Left lung (tissue), 14 donors: ENCODE measurements at places on chromosomes 12 and 14. TPM values are rescaled to one million over a fixed set of nuclear protein-coding genes. Genes with fewer than 3 reads are reported as not detected.

IL26 gene
- total RNA-seq = not detected

OTOGL gene
- total RNA-seq = 0.09 TPM

IL23A gene
- 1.0 TPM for total RNA-seq

NYNRIN gene
- 23.4 TPM for total RNA-seq

KRT86 gene
- total RNA-seq = 1.7 TPM

DPF3 gene
- total RNA-seq = 1.7 TPM

KLRC4 gene
- total RNA-seq = 1.3 TPM

FOXG1 gene
- not detected for total RNA-seq

FAM186B gene
- 0.42 TPM for total RNA-seq

PSMC1 gene
- 103 TPM for total RNA-seq

KRT79 gene
- 0.32 TPM for total RNA-seq

KRT80 gene
- 30.1 TPM for total RNA-seq

PIWIL1 gene
- total RNA-seq = not detected

FGF23 gene
- not detected for total RNA-seq

DNA sequence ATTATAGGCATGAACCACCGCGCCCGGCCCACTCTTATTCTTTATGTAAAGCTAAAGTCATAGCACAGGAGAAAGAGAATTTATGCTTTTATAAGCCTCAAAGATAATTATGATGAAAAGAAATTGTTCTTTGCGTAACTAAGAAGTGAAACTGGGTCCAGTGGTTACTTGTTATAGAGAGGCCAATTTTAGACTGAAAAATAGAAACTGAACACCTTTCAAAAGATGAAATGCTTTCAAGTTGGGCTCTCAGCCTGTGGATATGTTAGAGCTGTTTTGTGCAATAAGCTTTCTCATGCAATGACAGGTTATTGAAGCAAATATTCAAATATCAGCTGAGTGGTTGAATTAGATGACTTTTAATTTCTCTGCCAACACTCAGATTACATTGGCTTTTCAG lies 7.9 kb downstream of the TMEM253 start:
- H3K4me1 ChIP-seq = peaks cover 19% of the 10 kb centered on the region
- DNase-seq = no peak
- no peak overlapping the region for H3K4me3 ChIP-seq
- no peak overlapping the region for H3K27ac ChIP-seq

DNA sequence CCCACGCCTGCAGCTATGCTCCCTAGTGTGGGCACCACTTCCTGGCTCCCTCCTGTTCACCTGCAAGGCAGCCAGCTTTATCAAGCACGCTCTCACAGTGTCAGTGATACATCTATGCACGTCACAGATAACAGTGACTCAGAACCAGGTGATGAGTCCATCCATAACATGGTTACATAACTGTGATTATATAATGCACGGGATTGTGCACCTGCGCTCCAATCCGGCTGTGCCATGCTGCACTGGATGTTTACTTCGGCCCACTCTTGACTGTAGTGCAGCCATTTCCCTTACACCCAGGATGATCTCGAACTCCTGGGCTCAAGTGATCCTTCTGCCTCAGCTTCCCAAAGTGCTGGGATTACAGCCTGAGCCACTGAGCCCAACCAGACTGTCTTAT lies 38.4 kb upstream of the CEP83 start:
- DNase-seq = no peak
- no peaks in the 10 kb centered on the region for H3K4me1 ChIP-seq
- no peak overlapping the region for H3K4me3 ChIP-seq
- H3K27me3 ChIP-seq = no peaks in the 10 kb centered on the region
- no peaks in the 10 kb centered on the region for H3K36me3 ChIP-seq
- no peak overlapping the region for H3K27ac ChIP-seq

- H3K36me3 ChIP-seq = no peaks in the 10 kb centered on the region
- no peak overlapping the region for H3K4me3 ChIP-seq
- peaks cover 6% of the 10 kb centered on the region for H3K4me1 ChIP-seq
- DNase-seq = no peak
Measured at GRCh38 chr12:116667752-116668151, 70.1 kb downstream of the SPRING1 start.

GRCh38 chr12:99079811-99080210 lies 434.7 kb downstream of the APAF1 start:
- no peak for DNase-seq
- no peak overlapping the region for H3K4me3 ChIP-seq
- H3K36me3 ChIP-seq = no peaks in the 10 kb centered on the region
- H3K27ac ChIP-seq = no peak overlapping the region

- no peaks in the 10 kb centered on the region for H3K27me3 ChIP-seq
- no peak for DNase-seq
- peak overlapping the region; percentile 46 for H3K27ac ChIP-seq
- no peak overlapping the region for H3K4me3 ChIP-seq
- H3K4me1 ChIP-seq = peaks cover 17% of the 10 kb centered on the region
Measured at GRCh38 chr14:49977126-49977841, 84.4 kb downstream of the ARF6 start.

- no peaks in the 10 kb centered on the region for H3K27me3 ChIP-seq
- H3K27ac ChIP-seq = no peak overlapping the region
- H3K4me3 ChIP-seq = no peak overlapping the region
- H3K4me1 ChIP-seq = no peaks in the 10 kb centered on the region
- no peaks in the 10 kb centered on the region for H3K36me3 ChIP-seq
- DNase-seq = no peak
Measured at GRCh38 chr12:49578471-49579112, 10.7 kb upstream of the MCRS1 start.

DNA sequence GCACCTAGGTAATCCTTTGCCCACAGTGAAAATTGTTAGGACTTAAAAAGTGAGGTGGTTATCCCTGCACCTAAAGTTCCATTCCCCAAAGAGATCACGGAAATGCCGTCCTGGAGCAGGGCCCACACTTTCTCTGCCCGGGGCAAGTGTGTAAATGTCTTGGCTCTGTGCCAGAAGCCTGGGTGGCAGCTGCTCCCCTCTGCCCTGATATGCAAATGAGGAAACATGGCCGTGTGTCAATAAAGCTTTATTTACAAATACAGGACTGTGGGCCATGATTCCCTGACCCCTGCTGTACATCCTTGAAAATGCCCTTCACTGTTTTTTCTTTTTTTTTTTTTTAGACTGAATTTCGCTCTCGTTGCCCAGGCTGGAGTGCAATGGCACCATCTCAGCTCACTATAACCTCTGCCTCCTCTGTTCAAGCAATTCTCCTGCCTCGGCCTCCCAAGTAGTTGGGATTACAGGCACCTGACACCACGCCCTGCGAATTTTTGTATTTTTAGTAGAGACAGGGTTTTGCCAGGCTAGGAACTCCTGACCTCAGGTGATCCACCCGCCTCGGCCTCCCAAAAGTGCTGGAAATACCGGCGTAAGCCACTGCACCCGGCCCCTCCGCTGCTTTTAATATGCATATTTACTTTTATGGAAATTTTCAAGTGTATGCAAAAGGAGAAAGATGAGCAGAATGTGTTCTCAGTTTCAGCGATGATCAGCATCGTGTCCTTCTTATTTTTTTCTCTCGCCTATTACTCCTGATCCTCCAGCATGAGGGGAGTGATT lies 75.5 kb downstream of the GALNT9 start:
- H3K27me3 ChIP-seq = no peaks in the 10 kb centered on the region
- no peaks in the 10 kb centered on the region for H3K36me3 ChIP-seq
- no peaks in the 10 kb centered on the region for H3K4me1 ChIP-seq
- DNase-seq = no peak
- H3K27ac ChIP-seq = no peak overlapping the region
- no peak overlapping the region for H3K4me3 ChIP-seq

DNA sequence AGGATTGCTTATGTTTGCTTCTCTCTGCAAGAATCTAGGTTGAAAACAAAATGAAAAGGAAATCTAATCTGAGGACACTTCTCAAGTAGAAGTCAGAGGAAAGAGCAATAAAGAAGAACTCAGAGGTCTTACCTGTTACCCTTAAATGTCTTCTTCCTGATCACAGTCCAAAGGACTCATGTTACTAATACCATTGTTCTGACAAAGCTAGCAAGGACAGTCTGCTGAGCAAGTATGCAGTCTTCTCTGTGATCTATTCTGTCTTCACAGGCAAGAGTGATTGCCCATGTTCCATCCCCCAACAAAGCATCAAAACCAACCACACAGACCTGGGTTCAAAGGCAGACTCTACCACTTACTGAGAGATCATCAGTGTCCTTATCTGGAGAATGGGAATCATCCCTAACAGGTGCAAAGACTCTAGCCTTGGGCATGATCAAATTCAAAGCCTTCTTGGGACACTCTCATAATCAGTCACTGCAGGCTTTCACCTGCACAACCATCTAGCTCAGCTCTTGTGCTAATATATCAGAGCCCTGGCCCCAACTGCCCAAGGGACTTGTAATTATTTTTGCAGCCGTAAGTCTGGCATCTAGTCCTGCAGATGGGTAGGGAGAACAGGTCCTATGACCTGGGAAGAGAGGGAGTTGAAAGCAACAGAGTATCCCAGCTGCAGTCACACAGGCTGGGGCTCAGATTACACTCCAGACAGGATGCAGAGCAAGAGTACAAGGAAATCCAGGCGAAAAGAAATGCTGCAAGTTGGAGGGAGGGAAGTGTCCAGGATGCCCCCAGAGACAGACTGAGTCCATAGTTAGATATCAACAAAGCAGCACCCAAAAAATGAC lies 97.9 kb upstream of the NUDT4 start:
- no peak overlapping the region for H3K4me3 ChIP-seq
- H3K4me1 ChIP-seq = no peaks in the 10 kb centered on the region
- no peaks in the 10 kb centered on the region for H3K36me3 ChIP-seq
- DNase-seq = no peak
- no peaks in the 10 kb centered on the region for H3K27me3 ChIP-seq

GRCh38 chr14:99100497-99101270 lies 171.3 kb downstream of the BCL11B start:
- H3K4me1 ChIP-seq = no peaks in the 10 kb centered on the region
- no peak for DNase-seq
- no peak overlapping the region for H3K4me3 ChIP-seq
- H3K27me3 ChIP-seq = no peaks in the 10 kb centered on the region
- H3K27ac ChIP-seq = no peak overlapping the region
- no peaks in the 10 kb centered on the region for H3K36me3 ChIP-seq

- H3K4me3 ChIP-seq = no peak overlapping the region
- H3K4me1 ChIP-seq = no peaks in the 10 kb centered on the region
- no peak for DNase-seq
- H3K27me3 ChIP-seq = no peaks in the 10 kb centered on the region
- no peaks in the 10 kb centered on the region for H3K36me3 ChIP-seq
Measured at GRCh38 chr14:31243860-31244259, 36.3 kb upstream of the HECTD1 start.

DNA sequence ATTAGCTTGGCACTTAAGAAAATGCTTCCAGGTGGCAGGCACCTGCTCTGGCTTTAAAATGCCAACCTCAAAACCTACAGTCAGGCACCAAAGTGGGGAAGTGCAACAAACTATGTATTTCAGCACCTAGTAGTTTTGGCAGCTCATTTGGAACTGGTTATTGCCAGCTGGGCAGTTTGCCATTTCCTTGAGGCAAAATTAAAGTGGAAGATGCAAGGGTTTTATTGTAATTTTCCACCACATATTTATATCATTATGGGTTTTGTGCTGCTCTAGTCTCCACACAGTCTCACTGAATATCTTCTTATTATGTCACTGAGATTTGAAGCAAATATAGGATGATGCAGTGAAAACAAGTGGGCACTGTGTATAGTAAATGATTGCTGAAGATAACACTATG lies 117.0 kb downstream of the PRKD1 start:
- DNase-seq = no peak
- no peak overlapping the region for H3K4me3 ChIP-seq
- no peaks in the 10 kb centered on the region for H3K27me3 ChIP-seq
- H3K4me1 ChIP-seq = peaks cover 7% of the 10 kb centered on the region
- H3K27ac ChIP-seq = no peak overlapping the region

- no peak overlapping the region for H3K27ac ChIP-seq
- H3K4me1 ChIP-seq = no peaks in the 10 kb centered on the region
- no peaks in the 10 kb centered on the region for H3K36me3 ChIP-seq
- DNase-seq = no peak
Measured at GRCh38 chr12:33432992-33433391, 6.6 kb downstream of the SYT10 start.

GRCh38 chr12:79448816-79449215 lies 241.9 kb downstream of the PAWR start:
- no peaks in the 10 kb centered on the region for H3K36me3 ChIP-seq
- H3K4me3 ChIP-seq = no peak overlapping the region
- H3K27ac ChIP-seq = no peak overlapping the region
- no peaks in the 10 kb centered on the region for H3K27me3 ChIP-seq
- H3K4me1 ChIP-seq = no peaks in the 10 kb centered on the region

DNA sequence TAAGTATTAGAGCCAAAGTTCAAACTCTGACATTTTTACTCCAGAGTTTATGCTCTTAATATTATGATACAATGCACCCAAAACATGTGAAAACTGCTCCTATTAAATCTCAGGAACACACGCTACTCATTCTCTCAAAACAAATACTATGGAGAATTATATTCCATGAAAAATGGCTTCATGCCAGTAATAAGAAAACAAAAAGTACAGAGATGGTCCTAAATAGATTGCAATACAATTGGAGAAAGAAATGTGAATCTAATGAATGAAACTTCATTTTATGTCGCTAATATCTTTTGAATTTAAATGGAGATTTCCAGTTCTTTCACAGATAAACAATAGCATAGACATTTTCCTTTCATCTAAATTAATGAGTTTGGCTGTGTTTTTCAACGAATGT lies 384.3 kb downstream of the ADAMTS20 start:
- no peaks in the 10 kb centered on the region for H3K4me1 ChIP-seq
- no peaks in the 10 kb centered on the region for H3K27me3 ChIP-seq
- DNase-seq = no peak

GRCh38 chr12:85695097-85695715 lies 141.0 kb downstream of the RASSF9 start:
- no peaks in the 10 kb centered on the region for H3K36me3 ChIP-seq
- no peak for DNase-seq
- H3K4me1 ChIP-seq = no peaks in the 10 kb centered on the region

GRCh38 chr12:10557766-10558165 lies 52.1 kb downstream of the EIF2S3B start:
- H3K4me1 ChIP-seq = no peaks in the 10 kb centered on the region
- no peak for DNase-seq
- no peak overlapping the region for H3K27ac ChIP-seq
- no peaks in the 10 kb centered on the region for H3K27me3 ChIP-seq
- H3K36me3 ChIP-seq = no peaks in the 10 kb centered on the region

- H3K27me3 ChIP-seq = no peaks in the 10 kb centered on the region
- H3K4me3 ChIP-seq = no peak overlapping the region
- no peak for DNase-seq
- peak overlapping the region; percentile 53 for H3K27ac ChIP-seq
Measured at GRCh38 chr12:50185970-50186663, 18.9 kb upstream of the CERS5 start.

GRCh38 chr12:65343801-65344200 lies 65.3 kb downstream of the MSRB3 start:
- H3K4me3 ChIP-seq = no peak overlapping the region
- no peaks in the 10 kb centered on the region for H3K36me3 ChIP-seq
- DNase-seq = no peak
- H3K27me3 ChIP-seq = no peaks in the 10 kb centered on the region
- H3K4me1 ChIP-seq = no peaks in the 10 kb centered on the region
- no peak overlapping the region for H3K27ac ChIP-seq

- H3K36me3 ChIP-seq = no peaks in the 10 kb centered on the region
- no peak overlapping the region for H3K4me3 ChIP-seq
- no peak overlapping the region for H3K27ac ChIP-seq
- no peak for DNase-seq
Measured at GRCh38 chr12:128361400-128361995, 94.5 kb downstream of the TMEM132C start.
